ENCODE measurements at places on chromosomes 6 and 20.

DNA sequence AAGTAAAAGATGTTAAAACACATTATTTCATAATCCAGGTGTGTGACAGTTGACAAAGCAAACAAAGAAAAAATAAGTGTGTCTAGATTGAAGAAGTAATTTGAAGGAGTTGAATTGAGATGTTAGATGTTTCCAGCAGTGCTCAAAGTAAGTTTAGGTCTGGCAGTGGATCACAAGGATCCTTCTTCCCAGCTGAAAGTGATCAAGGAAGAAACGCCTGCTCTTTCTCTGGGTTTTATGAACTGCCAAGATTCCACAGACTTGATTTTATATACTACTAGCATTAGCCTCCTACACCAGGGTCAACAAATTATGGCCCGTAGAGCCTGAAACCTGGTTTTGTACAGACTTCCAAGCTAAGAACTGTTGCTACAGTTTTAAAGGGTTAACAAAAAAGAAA, 30.3 kb downstream of the STX7 start:
- no peak for DNase-seq

DNA sequence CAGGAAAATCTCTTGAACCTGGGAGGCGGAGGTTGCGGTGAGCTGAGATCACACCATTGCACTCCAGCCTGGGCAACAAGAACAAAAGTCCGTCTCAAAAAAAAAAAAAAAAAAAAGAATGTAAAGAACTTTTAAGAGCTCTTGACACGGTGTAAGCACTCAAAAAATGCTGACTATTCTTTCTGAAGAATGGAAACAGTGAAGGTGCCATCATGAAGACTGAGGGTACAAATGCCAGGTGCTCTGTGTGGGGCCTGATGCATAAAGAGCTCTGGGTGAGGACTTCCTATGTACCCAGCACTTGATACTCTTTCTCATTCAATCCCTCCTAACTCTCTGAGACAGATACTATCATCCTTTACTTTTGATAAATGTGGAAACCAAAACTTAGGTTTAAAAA, 45.0 kb upstream of the ENPP5 start:
- DNase-seq, result no peak

GRCh38 chr6:49906526-49906925, 40.2 kb upstream of the CRISP1 start:
- peak; percentile 96 for DNase-seq

DNA sequence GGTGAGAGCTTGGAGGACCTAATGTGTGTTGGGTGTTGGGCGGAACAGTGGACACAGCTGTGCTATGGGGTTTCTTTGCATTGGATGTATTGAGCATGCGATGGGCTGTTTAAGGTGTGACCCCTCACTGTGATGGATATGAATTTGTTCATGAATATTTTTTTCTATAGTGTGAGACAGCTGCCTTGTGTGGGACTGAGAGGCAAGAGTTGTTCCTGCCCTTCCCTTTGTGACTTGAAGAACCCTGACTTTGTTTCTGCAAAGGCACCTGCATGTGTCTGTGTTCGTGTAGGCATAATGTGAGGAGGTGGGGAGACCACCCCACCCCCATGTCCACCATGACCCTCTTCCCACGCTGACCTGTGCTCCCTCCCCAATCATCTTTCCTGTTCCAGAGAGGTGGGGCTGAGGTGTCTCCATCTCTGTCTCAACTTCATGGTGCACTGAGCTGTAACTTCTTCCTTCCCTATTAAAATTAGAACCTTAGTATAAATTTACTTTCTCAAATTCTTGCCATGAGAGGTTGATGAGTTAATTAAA, 3.0 kb downstream of the HLA-A start:
- DNase-seq, result no peak

GRCh38 chr6:142482974-142483373, 181.2 kb downstream of the ADGRG6 start:
- no peak for DNase-seq

DNA sequence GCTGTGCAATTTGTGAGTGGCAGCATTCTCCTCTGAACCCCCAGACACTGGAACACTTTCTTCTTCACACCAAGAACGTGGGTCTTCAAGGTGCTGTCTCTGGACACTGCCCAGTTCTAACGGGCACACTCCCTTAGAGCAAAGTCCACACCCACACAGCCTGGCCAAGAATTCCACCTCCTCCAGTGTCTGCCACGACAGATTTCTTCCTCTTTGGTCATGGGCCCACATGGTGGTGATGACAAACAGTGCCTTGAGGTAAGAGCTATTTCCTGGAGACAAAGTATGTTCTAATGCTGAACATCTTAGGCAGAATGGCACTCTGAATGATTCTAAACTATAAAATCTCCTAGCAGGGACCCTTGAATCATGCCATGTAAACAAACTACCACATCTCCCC, 25.5 kb upstream of the SSTR4 start:
- DNase-seq, result no peak

- DNase-seq, result no peak
Observed at GRCh38 chr6:97282238-97282725, 734 bp downstream of the MMS22L start.

DNA sequence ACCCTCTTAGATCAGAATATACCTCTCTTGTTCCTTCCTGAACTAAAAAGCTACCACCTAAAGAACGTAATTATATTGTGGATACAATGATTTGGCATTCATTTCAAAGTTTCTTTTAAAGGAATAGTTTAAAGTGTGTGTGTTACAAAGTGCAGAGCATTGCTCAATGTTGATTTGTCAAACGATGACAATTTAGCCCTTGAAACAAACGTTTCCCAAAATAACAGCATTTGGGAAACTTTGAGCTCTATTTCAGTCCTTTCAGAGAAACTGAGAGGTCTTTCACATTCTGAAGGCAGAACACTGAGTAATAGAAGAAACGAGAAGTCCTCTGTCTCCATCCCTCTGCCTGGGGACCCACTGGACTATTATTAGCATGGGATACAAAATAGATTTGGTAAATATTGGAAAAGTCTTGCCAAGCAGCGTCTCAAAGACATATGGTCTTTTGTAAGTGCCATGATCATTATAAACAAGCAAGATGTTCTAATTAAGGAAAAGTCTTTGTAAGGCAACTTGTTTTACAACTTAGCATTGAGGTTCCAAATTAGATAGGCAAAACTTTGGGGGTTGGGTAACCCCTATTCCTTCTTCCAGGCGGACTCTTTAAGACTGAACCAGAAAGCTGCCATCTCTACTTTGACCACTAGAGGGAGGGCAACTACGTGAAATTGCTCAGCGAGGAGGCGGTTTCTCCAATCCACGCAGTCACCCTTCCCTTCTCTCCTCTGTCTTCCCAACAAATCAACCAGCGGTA, 208.8 kb downstream of the RNF144B start:
- peak; percentile 13 for DNase-seq

- no peak for DNase-seq
Observed at GRCh38 chr6:30450909-30451841, 38.1 kb upstream of the HLA-E start.

DNA sequence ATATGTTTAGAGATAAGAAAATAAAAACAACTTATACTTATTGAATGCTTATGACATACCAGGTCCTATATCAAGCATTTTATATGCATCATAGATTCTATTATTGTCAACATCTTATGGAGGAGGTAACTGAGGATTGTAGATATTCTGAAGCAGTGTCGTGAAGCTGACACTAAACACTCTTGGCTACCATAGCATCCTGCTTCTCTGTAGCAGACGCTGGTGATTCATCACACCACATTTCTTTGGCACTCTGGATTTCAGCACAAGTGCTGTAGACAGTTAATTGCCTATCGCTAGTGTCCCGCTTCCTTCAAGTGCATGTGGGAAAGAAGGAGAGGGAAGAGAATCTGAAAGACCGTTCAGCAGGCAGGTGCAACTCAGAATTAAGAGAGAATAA, 317.1 kb downstream of the PLCB1 start:
- no peak for DNase-seq

DNA sequence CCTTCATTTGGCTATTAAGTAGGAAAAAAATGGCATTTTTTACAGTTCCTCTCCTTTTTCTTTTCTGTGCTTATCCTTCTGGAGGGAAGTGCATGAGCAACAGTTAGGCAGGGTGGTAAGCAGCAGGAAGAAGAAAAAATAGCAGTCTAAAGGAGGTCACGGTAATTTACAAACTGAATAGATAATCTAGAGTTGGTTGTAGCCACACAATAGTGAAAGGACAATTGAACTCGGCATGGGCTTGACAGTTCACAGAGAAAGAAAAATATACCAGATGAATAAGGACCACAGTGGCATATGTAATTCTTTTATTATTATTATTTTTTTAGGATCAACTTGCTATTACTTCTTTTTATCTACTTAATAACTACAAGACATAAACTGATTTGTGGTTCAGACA, 358.6 kb downstream of the BTBD9 start:
- no peak for DNase-seq

GRCh38 chr20:16407251-16408067, 165.8 kb downstream of the KIF16B start:
- no peak for DNase-seq
